ENCODE measurements at places on chromosomes 16 and 17.

DNA sequence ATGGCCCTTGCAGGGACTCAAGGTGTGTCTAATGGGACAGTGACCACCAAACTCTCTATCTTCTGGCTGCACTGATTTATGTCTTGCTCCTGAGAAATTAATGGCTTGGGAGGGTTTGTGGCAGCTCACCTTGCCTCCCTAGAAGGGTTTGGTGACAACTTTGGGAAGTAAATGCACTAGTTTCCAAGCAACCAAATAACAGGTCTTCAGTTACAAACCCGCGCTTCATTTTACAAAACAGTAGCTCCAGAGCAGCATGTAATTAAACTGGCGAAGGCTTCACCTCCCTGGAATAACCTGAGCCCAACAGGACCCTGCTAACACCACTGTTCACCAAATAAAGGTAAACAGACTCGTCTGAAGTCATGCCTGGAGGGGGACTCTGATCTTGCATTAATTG, 318.3 kb downstream of the SLC39A11 start:
- no peak for DNase-seq

GRCh38 chr17:6444571-6445335, 498 bp downstream of the PIMREG start:
- no peak for DNase-seq

- no peak for DNase-seq
Observed at GRCh38 chr17:77555741-77556291, 402.7 kb upstream of the TNRC6C start.

GRCh38 chr17:74446551-74447500, 14.9 kb downstream of the GPRC5C start:
- DNase-seq = no peak

DNA sequence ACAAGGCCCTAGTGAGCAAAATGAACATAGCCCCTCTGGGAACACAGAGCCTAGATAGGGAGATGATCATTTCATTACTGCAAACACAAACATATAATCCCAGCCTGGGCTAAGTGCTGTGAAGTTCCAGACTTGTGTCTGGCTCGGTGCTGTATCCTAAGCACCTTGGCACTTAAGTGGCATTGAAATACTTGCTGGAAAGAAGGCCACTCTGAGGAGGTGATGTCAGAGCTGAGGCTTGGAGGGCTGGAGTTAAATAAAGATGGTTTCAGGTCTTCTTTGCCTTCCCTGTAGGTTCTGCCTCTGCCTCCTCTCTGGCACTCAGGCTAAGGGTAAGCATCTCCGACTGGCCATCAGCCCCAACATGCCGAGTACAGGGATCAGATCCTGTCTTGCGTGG, 2.4 kb upstream of the CACNA1G start:
- DNase-seq = no peak

GRCh38 chr17:11296994-11297393, 56.0 kb downstream of the SHISA6 start:
- no peak for DNase-seq

- no peak for DNase-seq
Observed at GRCh38 chr17:48456589-48456988, 26.6 kb upstream of the SKAP1 start.

DNA sequence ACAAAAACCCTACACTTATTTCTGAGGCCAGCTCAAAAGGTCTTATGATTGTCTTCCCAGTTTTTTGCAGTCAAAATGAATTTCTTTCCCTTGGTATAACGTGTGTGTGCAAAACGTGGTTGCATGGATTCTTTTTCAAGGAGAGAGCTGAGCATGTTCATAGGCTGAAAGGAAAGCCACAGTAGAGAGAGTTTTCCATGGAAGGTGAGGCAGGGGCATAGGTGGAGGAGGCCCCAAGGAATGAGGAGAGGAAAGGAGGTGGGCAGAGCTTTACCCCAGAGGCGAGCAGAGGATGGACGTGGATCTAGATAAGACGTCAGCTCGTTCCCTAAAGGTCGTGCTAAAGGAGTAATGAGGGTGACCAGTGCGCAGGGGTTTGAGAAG, 22.8 kb downstream of the TRPV2 start:
- no peak for DNase-seq

DNA sequence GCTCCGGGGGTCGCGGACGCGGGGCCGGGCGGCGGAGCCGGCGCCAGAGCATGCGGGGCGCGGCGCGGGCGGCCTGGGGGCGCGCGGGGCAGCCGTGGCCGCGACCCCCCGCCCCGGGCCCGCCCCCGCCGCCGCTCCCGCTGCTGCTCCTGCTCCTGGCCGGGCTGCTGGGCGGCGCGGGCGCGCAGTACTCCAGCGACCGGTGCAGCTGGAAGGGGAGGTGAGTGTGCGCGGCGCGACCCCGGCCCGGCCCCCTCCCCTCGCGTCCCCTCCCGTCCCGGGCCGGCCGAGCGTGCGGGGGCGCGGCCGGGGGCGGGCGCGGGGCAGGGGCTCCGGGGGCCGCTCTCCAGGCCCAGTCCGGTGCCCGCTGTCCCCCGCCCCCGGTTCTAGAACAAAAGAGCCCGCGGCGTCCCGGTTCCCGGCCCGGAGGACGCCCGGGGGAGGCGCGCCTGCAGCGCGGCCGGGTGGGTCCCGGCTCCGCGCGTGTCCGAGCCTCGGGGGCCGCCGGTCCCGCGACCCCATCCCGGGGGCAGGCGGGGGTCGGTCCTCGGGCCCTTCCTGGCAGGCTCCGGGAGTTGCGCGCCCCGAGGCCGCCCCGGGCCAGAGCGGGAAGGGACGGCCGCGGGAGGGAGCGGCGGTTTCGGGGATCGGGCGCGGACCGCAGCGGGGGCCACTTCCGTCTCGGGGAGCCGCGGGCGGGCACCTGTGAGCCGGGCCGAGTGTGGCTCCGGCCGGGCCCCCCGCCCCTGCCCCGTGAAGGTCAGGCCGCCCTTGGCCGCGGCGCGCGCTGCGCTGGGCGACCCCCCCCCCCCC, 563 bp downstream of the METRNL start:
- peak; percentile 56 for DNase-seq

GRCh38 chr16:1125471-1125870, 27.4 kb upstream of the CACNA1H start:
- DNase-seq = peak; percentile 10

- DNase-seq = no peak
Observed at GRCh38 chr17:59767176-59767575, 59.7 kb downstream of the VMP1 start.

DNA sequence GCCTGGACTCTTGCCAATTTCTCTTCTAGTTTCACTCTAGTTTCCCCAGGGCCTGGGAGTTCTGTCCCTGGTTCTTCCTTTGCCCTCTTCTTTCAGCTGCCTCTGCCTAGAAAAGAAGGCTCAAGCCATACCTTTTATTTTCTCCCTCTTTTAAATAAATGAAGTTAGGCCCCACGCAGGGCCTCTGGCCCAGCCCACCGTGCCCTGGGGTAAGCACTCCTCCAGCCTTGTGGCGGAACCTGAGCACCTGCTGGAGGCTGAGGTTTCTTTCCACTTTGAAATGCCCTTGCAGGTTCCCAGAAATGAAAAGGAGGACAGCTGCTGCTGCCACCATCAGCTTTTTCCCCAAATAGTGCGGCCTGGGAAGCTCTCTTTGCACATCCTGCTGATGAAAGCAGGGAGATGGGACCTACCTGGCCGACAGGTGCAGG, 139.4 kb downstream of the CCDC182 start:
- DNase-seq = peak; percentile 81

- DNase-seq = no peak
Observed at GRCh38 chr16:55184052-55184451, 140.0 kb upstream of the IRX6 start.

GRCh38 chr17:7560172-7561027, 1.3 kb upstream of the SENP3 start:
- peak; percentile 74 for DNase-seq

- DNase-seq = peak; percentile 47
Observed at GRCh38 chr17:64992325-64992802, 64.2 kb downstream of the GNA13 start.

GRCh38 chr16:54462151-54462651, 175.6 kb upstream of the IRX3 start:
- DNase-seq = peak; percentile 48

DNA sequence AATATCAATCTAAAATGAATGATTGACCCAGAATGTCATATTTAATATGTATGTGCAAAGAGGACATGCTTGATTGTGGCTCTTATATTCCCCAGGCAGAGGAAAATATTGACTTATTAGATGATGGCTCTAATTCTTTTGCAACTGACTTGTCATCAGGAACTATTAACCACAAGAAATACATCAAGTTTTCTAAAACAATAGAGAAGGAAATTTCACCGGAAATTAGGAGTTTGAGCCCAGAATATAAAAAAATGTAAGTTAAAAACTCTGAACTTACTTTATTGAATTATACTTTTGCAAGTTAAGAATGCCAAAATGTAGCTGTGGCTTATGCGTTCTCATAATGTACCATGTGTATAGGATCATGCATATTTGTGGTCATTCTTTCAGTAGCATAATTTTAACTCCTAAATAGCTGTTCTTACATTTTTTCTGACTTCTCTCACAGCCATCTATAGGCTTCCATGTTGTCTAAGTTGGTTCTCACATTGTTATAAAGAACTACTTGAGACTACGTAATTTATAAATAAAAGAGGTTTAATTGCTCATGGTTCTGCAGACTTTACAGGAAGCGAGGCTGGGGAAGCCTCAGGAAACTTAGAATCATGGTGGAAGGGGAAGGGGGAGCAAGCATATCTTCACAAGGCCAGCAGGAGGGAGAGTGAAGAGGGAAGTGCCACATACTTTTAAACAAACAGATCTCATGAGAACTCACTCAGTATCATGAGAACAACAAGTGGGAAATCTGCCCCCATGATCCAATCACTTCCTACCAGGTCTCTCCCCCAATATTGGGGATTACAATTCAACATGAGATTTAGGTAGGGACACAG, 11.6 kb downstream of the EFCAB13 start:
- DNase-seq = no peak

GRCh38 chr17:28030386-28030785, 12.1 kb upstream of the NLK start:
- DNase-seq = no peak
